Stimulated activated CD8-positive, alpha-beta memory T cell treated with anti-CD3 and anti-CD28 coated beads, Interleukin-4, amount 100 ng/mL, for 4 hours (primary cell): ENCODE measurements at places on chromosomes 4 and X.

DNA sequence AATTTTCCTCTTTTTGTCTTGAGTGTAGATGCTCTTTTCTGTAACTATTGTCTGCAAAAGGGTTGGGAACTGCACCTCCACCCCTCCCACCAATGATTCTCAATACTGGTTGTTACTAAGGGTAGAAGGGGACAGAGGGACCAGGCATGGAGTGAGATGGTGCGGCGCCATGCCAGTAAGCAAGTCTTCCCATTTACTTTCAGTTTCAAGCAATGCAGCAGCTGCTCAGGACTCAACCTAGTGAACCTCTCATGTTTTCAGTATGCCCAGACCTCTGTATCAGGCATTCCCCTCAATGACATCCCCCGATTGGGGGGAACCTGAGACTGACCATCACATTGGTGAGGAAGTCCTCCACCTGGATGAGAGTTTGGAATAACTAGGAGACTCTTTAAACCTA, 41.5 kb downstream of the ZNF81 start:
- DNase-seq: no peak

GRCh38 chr4:32136081-32136787, 1416.1 kb downstream of the PCDH7 start:
- DNase-seq: no peak

GRCh38 chr4:19835429-19835828, 416.3 kb upstream of the SLIT2 start:
- no peak for DNase-seq

DNA sequence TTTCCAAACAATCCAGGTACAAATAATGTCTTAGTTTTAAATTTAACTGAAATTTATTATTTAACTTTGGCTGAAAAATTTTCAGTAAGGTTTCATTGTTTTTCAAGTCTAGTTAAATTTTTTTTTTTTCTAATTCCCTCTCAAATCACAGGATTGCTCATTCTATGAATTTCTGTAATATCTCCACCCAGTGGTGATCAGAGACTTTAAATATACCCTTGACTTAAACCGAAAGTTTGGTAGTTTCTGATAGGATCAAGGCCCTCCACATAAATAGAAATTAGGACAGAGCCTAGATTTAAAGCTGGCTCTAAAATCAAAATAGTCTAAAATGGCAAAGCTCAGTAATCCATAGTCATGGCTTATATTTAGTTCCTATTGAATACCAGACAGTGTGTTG, 175.4 kb downstream of the TBCK start:
- no peak for DNase-seq
